ENCODE measurements at places on chromosomes 11 and 22.

DNA sequence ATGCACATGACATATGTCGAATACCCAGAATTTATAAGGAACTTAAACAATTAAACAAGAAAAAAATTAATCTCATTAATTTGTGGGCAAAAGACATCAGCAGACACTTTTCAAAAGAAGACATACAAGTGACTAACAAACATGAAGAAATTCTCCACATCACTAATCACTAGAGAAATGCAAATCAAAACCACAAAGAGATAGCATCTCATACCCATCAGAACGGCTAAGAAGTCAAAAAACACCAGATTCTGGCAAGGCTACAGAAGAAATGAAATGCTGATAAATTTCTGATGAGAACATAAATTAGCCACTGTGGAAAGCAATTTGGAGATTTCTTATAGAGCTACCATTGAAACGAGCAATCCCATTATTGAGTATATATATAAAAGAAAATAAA lies 210.6 kb upstream of the LUZP2 start:
- DNase-seq, result no peak

GRCh38 chr22:17268501-17269223 lies 49.4 kb upstream of the ADA2 start:
- peak; percentile 19 for DNase-seq

DNA sequence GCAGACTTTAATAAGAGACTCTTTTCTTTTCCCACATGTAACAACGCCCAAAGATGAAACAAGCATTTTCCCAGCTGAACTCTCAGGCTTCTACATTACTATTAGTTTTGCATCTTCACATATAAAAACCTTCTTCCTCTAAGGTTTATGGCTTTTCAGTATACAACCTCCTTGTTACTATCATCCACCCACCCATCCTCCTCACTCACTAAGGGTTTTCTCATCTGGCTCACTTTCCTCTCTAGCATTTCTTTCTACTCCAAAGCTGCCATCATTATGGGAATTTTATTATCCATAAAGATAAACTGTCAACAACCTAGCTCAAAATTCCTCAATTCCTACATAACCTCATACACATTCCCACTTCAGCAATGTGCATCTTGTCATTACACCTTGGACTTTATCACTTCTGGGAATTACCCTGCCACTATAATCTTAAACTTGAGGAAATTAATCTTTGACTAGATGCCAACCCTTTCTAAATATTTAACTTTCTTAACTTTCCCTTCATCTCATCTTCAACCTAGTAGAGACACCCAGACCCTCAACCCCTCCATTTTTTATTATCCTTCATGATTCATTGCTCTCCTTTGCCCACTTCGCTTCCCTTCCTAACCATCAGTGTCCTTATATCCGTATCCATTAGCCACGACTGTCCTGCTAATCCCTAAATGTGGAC lies 30.9 kb downstream of the MTMR2 start:
- DNase-seq, result no peak

GRCh38 chr11:13316528-13316961 lies 39.0 kb downstream of the BMAL1 start:
- no peak for DNase-seq

DNA sequence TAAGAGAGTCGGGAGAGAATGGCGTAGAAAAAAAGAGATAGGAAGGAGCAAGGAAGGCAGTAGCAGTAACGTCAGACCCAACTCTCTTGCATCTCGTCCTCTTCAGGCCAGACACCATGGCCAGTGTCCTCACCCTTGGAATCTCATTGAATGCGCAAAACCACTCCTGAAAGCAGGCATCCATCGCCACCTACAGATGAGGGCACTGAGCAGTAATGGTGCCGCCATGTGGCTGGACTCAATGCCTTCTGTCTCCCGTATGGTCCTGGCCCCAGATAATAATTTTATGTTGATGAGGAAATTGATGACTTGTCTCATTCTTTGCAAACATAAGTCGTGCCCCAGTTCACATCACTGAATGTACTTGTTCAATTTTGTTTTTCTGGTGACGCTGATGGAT lies 17.8 kb upstream of the ALX4 start:
- DNase-seq, result no peak

GRCh38 chr11:123144707-123145106 lies 50.3 kb downstream of the CLMP start:
- DNase-seq, result no peak

- peak; percentile 5 for DNase-seq
These were observed 61.6 kb downstream of the METTL15 start for GRCh38 chr11:28169816-28170215.

GRCh38 chr11:1276041-1276790 lies 33.2 kb downstream of the TOLLIP start:
- DNase-seq, result no peak

GRCh38 chr11:119975561-119976152 lies 162.3 kb downstream of the TRIM29 start:
- DNase-seq, result no peak

GRCh38 chr11:9228091-9228490 lies 37.1 kb downstream of the DENND5A start:
- DNase-seq, result no peak

DNA sequence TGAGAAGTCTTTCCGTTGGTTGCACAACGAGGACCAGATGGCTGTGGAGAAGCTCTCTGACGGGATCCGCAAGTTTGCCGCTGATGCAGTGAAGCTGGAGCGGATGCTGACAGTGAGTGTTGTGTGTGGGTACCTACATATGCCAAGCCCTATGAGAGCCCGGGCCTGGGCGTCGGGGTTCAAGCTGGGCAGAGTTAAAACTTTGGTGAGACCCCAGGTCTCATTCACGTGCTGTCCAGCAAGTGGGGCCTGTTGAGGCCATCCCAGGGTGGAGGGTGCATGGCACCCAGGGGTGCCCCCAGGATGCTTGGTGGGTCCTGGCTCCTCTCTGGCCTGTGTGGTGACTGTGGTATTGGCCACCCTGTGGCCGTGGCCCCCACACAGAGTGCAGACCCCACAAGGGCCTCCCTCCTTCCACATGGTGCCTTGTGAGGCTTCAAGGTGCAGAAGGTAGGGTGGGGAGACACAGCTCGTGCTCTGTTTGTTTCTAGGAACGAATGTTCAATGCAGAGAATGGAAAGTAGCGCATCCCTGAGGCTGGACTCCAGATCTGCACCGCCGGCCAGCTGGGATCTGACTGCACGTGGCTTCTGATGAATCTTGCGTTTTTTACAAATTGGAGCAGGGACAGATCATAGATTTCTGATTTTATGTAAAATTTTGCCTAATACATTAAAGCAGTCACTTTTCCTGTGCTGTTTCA lies 12.8 kb downstream of the GATD1 start:
- DNase-seq, result no peak

DNA sequence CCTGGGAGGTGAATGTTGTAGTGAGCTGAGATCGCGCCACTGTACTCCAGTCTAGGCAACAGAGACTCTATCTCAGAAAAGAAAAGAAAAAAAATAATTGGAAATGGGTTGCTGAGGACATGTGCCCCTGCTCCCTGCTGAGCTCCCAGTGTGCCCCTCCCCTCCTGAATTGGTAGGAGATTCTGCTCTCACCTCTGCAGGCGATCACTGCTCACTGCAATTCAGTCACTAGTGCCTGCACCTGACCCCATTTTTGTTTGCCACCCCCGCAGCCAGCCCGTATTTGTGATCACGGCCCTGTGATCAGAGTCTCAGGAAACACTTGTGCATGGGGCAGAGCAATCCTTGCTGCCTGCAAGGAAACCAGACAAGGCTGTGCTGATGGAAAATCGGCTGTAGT lies 16.3 kb upstream of the SEC14L3 start:
- no peak for DNase-seq

DNA sequence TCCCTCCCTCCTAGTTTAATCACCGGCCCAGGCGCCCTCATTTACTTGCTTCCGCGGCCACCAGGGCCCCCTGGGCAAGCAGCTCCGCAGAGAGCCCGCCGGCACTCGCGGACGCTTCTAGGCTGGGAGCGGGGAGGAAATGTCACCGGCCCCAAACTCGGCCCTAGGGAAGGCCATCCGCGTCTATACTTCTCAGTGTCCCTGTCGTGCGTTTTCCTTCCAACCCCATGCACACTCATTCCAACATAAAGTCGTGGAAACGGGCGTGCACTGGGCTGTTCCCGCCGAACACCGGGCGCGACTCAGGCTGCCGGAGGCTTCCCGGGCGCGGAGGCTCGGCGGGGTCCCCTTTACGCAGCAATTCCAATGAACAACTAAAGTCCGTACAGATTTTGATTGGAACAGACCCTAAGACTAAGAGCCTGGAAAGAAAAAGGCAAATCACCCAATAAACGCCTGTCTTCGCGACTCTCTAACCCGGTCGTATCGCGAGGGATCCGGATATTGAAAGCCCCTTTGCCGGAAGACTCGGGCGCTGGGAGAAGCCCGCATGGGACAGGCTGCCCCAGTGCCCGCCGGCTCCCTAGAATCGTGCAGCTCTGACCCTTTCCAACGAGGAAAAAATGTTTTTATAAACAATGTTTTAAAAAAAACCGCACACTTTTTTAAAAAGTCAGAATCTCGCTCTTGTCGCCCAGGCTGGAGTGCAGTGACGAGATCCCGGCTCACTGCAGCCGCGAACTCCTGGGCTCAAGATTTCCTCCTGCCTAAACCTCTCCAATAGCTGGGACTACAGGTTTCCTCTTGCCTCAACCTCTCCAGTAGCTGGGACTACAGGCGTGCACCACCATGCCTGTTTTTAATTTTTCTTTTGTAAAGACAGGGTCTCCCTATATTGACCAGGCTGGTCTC lies 1.3 kb upstream of the BARX2 start:
- DNase-seq, result no peak

GRCh38 chr11:20926799-20927540 lies 257.6 kb downstream of the NELL1 start:
- DNase-seq, result no peak

DNA sequence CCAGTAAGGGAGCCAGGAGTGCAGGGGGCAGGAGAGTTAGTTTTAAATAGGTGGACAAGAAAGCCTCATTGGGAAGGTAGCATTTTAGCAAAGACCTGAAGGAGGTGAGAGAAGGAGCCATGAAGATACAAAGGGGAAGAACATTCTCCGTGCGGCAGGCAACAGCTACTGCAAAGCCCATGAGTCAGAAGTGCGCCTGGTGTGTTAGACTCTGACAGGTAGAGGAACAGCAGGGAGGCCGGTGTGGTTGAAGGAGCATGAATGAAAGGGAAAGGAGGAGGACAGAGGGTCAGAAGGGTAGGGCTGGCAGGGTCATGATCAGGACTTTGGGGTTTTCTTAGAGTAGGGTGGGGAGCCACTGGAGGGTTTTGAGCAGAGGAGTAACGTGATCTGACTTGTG lies 34.5 kb upstream of the PAMR1 start:
- no peak for DNase-seq

- no peak for DNase-seq
These were observed 50.5 kb downstream of the RBX1 start for GRCh38 chr22:41001722-41002122.

DNA sequence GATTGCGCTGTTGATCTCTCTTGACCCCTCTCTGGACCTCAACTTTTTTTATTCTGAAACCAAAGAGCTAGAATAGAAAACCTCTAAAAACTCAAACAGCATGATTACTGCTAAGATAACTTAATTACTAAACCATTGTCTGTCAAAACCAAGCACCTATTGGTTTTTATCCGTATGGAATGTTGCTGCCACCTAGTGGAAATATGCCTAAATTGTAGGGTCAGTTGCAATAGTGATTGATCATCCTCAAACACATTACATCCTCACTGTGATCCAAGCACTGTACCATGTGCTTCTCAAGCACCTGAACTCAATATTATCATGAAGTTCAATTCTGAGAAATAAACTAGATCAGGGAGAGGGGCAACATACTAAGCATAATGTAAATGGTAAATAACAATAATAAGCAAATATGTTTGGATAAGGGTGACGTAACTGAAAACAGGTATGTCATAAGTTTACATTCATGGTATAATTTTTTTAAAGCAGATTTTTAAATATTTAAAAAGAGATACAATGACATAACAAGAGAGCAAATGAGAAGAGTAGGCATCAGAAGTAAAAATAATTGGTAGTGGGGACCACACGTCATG lies 3.8 kb upstream of the OR5A2 start:
- peak; percentile 84 for DNase-seq

DNA sequence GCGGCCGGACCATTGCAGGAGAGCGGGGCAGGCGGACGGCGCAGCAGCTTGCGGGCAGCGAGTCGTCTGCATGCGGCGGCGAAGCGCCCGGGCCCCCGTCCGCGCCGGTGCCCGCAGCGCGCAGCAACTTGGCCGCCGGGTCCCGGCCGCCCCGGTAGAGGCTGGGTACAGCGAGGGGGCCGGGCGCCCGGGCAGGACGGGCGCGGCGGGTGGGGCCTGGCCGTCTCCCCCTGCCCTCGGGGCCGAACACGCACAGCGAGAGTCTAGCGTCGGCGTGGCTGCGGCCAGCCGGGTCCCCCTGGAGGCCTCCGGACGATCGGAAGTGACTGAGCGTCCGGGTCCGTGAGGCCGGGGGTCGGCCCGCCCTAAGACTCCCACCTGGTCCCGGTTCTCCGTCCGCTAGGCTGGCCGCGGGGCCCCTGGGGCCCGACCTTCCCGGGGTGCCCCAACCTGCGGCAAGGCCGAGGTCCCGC lies 775 bp upstream of the TRABD start:
- DNase-seq, result no peak

DNA sequence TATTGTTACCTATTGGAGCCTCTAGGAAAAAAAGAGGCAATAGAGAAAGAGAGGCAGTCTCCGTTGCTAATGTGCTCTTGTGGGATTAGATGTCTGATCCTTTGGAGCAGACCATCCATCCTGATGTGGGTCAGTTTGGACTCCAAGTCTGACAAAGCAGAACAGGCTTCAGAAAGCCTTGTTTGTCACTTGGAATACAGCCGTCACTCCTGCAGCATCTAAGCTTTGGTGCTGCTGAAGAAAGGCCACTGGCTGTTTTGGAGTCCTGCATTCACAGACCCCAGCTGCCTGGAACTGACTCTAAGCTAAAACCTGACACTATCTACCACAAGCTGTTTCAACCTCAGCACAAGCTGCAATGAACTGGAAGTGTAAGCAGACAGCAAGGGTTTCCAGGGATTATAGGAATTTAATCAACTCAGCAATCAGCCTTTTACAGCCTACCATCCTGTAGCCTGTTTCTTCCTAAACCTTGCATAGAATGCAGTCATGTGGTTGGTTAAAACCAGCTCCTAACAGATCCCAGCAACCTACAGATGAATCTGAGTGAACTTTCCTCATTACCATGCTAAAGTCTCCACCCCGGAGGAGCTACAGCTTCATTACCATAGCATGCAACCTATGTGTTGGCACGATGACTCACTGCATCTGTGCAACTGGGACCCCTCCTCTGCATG lies 3.7 kb upstream of the PLAAT4 start:
- no peak for DNase-seq

GRCh38 chr11:102534261-102534872 lies 3.8 kb upstream of the MMP7 start:
- DNase-seq, result no peak

- DNase-seq, result peak; percentile 72
These were observed 12.7 kb upstream of the TMEM218 start for GRCh38 chr11:125123947-125124617.

DNA sequence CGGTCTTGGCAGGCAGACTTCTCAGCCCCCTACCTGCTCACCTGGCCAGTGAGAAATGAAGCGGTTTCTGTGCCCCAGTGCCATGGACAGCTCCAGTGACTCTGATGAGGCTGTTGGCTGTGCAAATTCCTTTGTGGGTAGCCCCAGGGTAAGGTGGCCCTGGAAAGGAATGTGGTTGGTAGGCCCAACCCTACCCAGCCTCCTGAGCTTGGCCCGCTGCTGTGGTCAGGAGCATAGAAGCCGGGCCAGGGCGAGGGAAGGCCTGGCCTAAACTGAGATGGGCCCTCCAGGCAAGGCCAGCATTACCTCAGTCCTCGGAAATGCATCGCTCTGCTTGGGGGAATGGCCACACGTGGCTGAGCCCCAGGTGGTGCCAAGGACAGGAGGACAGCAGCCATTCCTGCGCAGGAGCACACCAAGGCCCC lies 16.9 kb downstream of the DAGLA start:
- no peak for DNase-seq

- no peak for DNase-seq
These were observed 101.9 kb downstream of the MICAL2 start for GRCh38 chr11:12212174-12212820.
